ENCODE measurements at places on chromosomes 11 and 22. TPM values are rescaled to one million over a fixed set of nuclear protein-coding genes. Genes with fewer than 3 reads are reported as not detected.
A peak's percentile ranks its signal among the peaks of the same experiment; 100 is the strongest.

- peak overlapping the region; percentile 81 for H3K27ac ChIP-seq
- no peak overlapping the region for H3K4me3 ChIP-seq
- DNase-seq, result no peak
Observed at GRCh38 chr11:125069008-125069407, 5.9 kb downstream of the SLC37A2 start.

DNA sequence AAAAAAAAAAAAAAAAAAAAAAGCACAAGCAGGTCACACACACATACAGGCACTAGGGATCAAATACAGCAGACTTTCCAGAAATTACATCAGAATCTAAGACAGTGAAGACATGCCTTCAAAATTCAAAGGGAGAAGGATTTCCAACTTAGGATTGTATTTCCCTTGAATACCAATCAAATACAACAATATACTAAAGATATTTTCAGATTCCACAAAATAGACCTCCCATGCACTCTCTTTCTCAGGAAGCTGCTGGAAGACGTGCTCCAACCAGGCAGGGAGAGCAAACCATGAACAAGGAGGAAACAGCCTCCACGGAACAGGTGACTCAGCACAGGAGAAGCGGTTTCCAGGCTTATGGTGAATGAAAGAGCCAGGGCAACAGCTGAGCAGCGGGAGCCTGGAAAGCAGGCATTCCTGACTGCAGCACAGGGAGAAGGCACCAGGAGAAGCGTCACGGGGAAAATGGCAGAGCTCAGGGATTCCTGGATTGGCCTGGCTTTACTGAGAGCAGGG, 32.0 kb downstream of the TMEM184B start:
- peaks cover 9% of the 10 kb centered on the region for H3K36me3 ChIP-seq
- DNase-seq, result no peak
- H3K4me3 ChIP-seq, result no peak overlapping the region
- no peaks in the 10 kb centered on the region for H3K27me3 ChIP-seq

DNA sequence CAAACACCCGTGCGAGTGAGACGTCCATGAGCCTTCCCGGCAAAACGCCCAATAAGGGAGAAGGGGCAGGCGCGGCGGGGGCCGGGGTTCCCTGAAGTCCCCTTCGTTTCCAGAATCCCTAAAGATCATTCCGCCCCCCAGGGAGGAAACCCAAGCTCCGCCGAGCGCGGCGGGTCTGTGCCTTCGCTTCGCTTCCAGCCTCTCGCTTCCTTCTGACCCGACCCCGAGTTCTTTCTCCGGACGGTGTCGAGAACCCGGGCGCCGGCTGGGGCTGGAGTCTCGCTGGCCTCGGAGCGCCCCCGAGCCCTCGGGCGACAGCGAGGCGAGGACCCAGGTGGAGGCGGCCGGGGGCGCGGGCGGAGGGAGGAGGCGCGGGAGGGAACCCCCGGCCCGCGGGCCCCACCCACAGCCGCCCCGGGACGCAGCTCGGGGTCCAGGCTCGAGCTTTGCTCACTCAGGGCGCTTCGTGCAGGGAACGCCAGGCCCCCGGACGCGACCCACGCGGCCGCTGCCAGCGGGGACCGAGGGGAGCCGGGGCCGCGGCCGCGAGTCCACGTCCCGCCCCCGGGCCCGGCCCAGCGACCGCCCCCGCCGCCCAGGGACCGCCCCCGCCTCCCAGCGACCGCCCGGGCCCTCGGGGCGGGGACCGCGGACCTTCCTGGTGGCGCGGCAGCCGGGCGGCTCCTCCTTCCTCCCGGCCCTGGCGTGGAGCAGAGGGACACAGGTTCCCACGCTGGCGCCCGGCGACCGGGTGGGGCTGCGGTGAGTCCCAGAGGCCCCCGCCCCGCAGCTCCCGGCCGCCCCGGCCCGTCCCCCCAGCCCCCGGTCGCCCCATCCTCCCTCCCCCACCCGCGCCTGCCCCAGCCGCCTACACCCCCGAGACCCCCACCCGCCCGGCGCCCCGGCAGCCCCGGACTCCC, at the start of gene PGGHG:
PGGHG (plus strand) TSS at position 649 of the 920 bp plus-strand sequence. CDS start 691 bp downstream, outside the sequence.
- no peaks in the 10 kb centered on the region for H3K36me3 ChIP-seq
- peak within 1 kb of the TSS; percentile 40 for H3K27ac ChIP-seq
- H3K27me3 ChIP-seq, result peaks cover 50% of the 10 kb centered on the region
- H3K4me1 ChIP-seq, result peaks cover 17% of the 10 kb centered on the region
- peak within 1 kb of the TSS; percentile 95 for H3K4me3 ChIP-seq

- H3K27me3 ChIP-seq, result no peaks in the 10 kb centered on the region
- no peak for DNase-seq
- H3K27ac ChIP-seq, result no peak overlapping the region
- H3K36me3 ChIP-seq, result no peaks in the 10 kb centered on the region
Observed at GRCh38 chr22:20781272-20781990, 7.5 kb downstream of the SERPIND1 start.

DNA sequence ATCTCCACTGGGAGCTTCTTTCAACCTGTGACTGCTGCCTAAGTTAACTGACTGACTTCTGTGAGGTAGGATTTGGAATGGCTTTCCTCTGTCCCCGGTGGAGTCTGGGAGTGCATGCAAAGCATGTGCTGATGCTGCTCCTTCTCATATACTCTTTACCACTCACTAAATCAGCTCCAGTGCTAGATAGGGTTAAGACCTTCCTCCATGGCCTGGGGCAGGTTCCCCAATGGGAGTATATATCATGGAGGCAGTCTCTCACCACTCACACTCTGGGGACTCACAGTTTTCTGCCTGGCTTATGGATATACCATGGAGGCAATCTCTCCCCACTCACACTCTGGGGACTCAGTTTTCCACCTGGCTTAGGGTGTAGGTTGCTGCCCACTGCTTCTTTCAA, 10.1 kb upstream of the FANCF start:
- no peak overlapping the region for H3K4me3 ChIP-seq
- DNase-seq, result no peak
- no peaks in the 10 kb centered on the region for H3K27me3 ChIP-seq
- no peaks in the 10 kb centered on the region for H3K4me1 ChIP-seq
- H3K27ac ChIP-seq, result no peak overlapping the region

- no peak overlapping the region for H3K4me3 ChIP-seq
- no peaks in the 10 kb centered on the region for H3K36me3 ChIP-seq
- H3K27ac ChIP-seq, result no peak overlapping the region
- H3K27me3 ChIP-seq, result no peaks in the 10 kb centered on the region
Observed at GRCh38 chr11:8356721-8357504, 93.2 kb upstream of the LMO1 start.

DNA sequence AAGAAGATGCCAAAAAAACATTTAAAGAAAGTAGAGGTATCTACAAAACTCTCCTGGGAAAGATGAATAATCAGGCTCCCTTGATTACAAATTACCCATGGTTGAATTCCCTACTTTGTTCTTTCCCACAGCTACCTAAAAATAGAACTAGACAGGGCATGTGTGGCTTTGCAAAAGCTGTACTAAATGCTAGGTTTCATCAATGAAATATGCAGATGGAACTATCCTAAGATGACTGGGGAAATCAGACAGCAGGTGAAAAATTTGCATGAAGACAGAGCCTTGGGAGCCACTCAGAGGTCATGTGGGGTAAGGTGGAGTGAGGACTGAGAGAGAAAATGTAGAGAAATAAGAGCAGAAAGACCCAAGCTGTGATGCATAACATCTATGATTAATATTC, 14.7 kb downstream of the LAYN start:
- no peaks in the 10 kb centered on the region for H3K36me3 ChIP-seq
- no peak overlapping the region for H3K4me3 ChIP-seq
- no peak overlapping the region for H3K27ac ChIP-seq
- no peak for DNase-seq

DNA sequence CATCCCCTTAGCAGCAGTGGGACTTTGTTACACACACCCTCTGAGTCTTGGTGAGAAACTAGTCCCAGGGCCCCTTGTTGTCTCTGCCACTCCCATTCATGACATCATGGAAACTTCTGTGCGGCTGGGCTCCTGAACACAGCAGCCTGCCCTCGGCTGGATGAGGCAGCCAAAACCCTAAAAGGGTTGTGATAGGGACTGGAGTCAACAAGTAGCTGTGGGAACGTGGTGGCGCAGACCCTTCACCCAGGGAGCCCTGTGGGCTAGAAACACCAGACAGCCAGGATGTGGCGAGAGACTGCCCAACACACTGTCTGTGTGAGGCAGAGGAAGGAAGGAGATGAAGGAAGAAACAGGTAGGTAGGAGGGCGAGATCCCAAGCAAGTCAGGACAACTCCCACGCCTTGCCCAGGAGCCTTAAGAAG, 3.9 kb downstream of the CD3D start:
- H3K36me3 ChIP-seq, result no peaks in the 10 kb centered on the region
- peaks cover 3% of the 10 kb centered on the region for H3K4me1 ChIP-seq
- H3K27me3 ChIP-seq, result no peaks in the 10 kb centered on the region
- no peak overlapping the region for H3K27ac ChIP-seq
- DNase-seq, result peak; percentile 4

DNA sequence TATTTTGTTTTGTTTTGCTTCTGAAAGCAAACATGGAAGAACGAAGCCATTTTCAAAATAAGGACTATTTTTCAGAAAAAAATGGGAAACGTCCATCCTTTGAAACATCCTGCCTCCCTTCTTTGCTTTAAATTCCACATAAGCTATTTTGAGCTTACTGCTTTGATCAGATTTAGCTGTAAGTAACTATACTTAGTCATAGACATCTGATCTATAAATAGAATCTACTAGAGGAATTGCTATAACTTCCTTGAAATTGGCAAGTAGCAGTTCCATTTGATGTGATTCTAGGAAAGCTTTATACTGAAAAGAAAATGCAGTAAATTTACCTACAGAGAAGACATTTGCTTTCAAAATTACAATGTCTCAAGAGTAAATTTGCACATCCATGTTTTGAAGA, 305.8 kb downstream of the TTC28 start:
- H3K4me3 ChIP-seq, result no peak overlapping the region
- H3K4me1 ChIP-seq, result peaks cover 54% of the 10 kb centered on the region
- H3K27ac ChIP-seq, result no peak overlapping the region
- H3K36me3 ChIP-seq, result no peaks in the 10 kb centered on the region

DNA sequence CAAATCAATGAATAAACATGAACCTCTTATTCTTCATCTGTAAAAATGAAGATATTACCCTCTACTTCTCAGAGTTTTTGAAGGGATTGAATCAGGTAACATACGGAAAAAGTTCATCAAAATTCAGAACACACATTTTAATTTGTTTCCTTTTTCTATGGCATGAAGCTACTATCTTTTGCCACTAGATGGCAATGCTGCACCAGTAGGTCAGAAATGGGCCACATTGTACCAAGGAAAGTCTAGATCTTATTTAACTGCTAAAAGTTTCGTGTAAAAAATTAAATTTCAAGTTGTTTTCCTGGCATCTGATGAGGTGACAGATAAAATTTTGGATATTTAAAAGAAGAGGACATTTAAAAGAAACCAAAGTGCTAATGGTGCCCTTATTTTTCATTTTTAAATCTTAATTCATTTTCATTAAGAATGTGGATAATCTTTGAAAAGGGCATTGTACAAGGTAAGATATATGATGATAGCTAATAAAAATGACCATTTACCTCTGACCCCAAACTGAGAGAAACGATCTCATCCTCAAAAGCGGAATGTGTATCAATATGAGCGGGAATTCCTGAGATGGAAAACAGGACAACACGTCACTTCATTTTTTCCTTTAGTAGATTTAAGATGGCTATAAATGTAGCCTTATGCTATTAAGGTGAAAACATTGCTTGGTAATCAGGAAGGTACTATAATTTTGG, 16.1 kb downstream of the ALKBH8 start:
- peaks cover 49% of the 10 kb centered on the region for H3K36me3 ChIP-seq
- H3K27ac ChIP-seq, result no peak overlapping the region
- no peak for DNase-seq
- peaks cover 3% of the 10 kb centered on the region for H3K4me1 ChIP-seq
- H3K27me3 ChIP-seq, result no peaks in the 10 kb centered on the region
- H3K4me3 ChIP-seq, result no peak overlapping the region

DNA sequence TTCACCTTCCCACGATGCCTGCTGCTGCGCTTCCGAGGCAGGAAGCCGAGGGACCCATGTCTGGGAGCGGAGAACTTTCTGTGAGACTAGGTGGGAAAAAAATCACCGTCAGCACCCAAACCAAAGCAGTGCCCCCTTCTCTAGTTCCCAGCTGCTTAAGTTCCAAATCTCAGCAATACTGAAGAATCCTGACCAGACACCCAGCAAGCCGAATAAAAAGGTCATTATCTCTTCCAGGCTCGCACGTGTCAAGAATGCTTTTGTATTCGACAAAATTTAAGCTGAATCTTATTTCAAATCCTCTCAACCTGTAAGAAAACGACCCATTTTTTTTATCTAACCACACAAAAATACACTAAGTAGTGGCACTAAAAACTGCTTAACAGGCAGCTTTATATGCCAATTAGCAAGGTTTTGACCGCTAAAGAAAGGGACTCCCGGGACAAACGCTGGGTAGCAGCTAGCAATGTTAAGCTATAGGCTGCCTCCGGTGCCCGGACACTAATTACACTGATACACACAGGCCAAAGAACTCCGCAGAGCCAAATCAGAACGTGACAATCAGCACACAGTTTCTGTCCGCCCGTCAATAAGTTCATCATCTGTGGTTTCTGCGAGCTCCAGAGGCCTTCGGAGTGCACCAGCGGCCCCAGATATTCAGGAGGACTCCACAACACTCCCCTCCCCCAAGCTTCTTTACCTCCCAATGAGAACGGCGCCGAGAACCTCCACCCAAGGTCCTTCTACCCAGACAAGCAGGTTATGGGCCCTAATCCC, 728 bp downstream of the RPL3 start:
- no peaks in the 10 kb centered on the region for H3K27me3 ChIP-seq
- H3K27ac ChIP-seq, result peak overlapping the region; percentile 96
- H3K4me3 ChIP-seq, result peak overlapping the region; percentile 79

- peaks cover 6% of the 10 kb centered on the region for H3K4me1 ChIP-seq
- DNase-seq, result no peak
- H3K36me3 ChIP-seq, result no peaks in the 10 kb centered on the region
- H3K27me3 ChIP-seq, result no peaks in the 10 kb centered on the region
- H3K27ac ChIP-seq, result no peak overlapping the region
Observed at GRCh38 chr22:25706197-25706596, 35.8 kb upstream of the MYO18B start.

- H3K4me1 ChIP-seq, result peaks cover 18% of the 10 kb centered on the region
- DNase-seq, result no peak
- no peaks in the 10 kb centered on the region for H3K27me3 ChIP-seq
- H3K4me3 ChIP-seq, result no peak overlapping the region
- H3K27ac ChIP-seq, result peak overlapping the region; percentile 72
Observed at GRCh38 chr22:23137905-23138561, 3.8 kb downstream of the RSPH14 start.

GRCh38 chr11:77999446-78000030, 5.1 kb upstream of the INTS4 start:
- H3K4me1 ChIP-seq, result no peaks in the 10 kb centered on the region
- no peak overlapping the region for H3K27ac ChIP-seq
- DNase-seq, result no peak
- no peaks in the 10 kb centered on the region for H3K27me3 ChIP-seq

UCP3 gene
- not detected for total RNA-seq

LPXN gene
- 2.6 TPM for total RNA-seq

POTEH gene
- not detected for total RNA-seq

CCDC81 gene
- total RNA-seq, result not detected

CTSF gene
- 3.3 TPM for total RNA-seq

KRTAP5-10 gene
- not detected for total RNA-seq

SLC22A12 gene
- total RNA-seq, result not detected

OR52I1 gene
- not detected for total RNA-seq

ZBED5 gene
- 26.3 TPM for total RNA-seq

SIRT3 gene
- 8.3 TPM for total RNA-seq

DGAT2 gene
- total RNA-seq, result 25.9 TPM
